ENCODE measurements at places on chromosomes 1 and 21.

DNA sequence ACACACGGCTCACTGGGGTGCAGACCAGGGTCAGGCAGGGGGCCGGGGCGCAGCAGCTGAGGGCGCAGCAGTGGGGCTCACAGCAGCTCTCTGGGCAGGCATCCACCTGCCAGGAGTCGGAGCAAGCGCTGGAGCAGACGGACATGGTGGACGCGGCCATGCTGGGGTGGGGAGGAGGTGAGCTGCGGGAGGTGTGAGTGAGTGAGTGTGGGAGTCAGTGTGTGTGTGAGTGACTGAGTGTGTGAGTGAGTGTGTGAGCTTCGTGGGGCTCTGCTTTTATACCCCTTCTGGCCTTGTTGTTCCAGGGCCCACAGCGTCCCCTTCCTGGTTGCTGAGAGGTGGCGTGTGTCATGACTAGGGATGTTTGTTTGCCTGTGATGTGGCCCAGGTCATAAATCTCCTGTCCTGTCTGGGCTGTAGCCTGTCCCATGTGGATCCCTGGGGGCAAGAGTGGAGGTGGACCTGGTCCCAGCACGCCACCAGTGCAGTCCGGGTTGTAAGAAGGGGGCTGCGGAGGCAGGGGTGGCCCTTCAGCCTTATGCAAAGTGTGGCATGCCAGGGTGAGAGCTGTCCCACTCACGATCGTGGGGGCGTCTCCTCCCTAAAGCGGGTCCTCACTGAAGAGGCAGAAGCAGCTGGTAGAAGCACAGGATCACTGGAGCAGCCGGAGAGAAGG, at the start of gene KRTAP10-1:
Gene KRTAP10-1, minus strand, starts transcription at position 205 of the 676 bp plus-strand sequence. Its CDS starts 45 bp downstream, at position 160.
- no peak for DNase-seq

DNA sequence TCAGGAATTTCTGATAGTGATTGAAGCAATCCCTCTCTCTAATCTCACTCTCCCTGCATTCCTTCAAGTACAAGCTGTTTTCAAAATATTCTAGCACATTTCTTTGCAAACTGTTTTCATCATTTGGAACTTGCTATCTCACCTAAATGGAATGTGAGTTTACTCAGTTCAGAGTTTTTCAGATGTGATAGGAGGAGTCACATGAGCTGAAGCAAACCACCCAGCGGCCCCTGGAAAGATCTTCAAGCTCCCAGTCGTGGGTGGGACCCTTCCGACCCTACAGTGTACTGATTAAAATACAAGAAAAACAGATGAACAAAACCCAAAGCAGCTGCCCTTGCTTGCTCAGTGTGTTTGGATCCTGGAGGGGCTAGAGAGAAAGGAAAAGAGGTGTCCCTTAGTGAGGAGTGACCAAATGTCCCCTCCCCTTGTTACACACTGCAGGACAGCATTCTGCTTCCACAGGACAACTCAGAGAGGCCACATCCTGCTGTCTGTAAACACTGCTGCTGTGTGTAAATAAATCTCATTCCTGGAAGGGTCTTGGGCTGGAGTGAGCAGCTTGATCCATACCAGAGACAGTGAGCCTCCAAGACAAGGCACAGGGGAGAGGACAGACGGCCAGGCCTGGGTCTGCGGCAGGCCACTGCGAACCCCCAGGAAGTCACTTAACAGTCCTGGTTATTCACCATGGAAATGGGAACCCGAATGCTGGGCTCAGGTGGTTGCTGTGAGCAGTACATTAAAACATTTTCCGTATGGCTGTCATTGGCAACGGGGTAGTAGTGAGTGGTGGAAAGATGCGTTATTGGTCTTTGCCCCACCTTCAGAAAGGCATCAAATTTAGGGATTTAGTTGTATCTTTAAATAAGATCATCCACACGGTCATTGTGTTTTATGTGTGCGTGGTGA, 229.2 kb downstream of the RHOU start:
- peak; percentile 42 for DNase-seq

DNA sequence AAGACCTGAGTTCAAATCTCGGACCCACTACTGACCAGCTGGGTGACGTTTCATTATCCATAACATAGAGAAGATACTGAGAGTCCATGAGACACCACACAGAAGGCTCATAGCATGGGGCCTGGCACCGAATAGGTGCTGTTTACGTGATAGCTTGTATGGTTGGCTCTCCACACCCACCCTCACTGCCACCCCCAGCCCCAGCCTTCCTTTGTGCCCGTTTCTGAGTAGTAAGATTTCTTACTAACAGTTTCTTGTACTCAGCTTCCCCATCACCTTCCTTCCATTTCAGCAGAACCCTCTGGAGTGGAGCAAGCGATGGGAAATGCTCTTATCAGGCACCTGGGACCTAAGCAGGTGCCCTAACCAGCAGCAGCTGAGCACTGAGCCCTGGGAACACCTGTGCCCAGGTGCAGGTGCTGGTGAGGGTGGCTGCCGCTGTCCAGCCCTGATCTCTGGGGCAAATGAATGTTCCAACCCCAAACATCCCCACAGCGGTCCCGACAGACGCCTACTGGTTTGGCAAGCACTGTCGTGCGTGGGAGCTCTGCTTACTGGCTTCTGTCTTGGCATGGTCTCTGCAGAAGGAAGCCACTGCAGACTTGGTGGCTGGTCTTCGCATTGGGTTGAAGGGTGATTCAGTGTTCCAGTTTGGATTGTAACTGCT, 225.4 kb downstream of the CAMTA1 start:
- DNase-seq, result no peak

DNA sequence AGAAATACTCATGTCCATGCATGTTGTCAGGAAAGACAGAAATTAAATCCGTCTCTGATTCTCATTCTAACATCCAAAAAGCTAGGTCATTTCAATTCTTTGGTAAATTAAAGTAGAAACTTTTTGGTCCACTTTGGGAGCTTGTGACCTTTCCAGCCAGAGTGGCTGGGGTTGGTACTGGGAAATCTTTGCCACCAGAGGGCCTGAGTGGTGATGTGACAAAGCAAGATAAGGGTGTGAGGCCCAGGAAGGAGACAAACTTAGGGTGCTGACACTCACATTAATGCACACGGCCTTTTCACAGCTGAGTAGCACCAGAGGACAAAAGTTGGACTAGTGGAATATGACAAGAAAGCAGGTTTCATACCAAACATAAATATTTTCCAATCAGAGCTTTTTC, 144.3 kb downstream of the DNM3 start:
- peak; percentile 17 for DNase-seq

GRCh38 chr1:183186841-183187240, 777 bp downstream of the LAMC2 start:
- no peak for DNase-seq

DNA sequence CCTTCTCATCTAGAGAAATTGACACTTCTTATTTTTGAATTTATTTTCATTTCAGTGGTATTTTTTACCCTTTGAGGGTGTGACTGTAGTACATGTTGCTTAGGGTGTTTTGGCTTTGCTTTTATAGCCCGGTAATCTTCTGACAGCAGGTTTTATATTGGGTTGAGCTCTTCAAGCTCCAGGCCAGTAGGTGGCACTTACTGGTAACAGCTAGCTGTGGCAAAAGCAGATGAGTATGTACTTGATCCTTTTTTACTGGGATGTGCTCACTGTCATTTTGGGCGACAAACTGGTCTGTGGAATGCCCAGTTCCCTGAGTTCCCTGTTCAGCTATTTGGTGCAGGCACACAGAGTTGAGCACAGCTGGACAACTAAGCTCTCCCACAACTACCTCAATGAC, 916.2 kb upstream of the B3GALT2 start:
- DNase-seq, result no peak

DNA sequence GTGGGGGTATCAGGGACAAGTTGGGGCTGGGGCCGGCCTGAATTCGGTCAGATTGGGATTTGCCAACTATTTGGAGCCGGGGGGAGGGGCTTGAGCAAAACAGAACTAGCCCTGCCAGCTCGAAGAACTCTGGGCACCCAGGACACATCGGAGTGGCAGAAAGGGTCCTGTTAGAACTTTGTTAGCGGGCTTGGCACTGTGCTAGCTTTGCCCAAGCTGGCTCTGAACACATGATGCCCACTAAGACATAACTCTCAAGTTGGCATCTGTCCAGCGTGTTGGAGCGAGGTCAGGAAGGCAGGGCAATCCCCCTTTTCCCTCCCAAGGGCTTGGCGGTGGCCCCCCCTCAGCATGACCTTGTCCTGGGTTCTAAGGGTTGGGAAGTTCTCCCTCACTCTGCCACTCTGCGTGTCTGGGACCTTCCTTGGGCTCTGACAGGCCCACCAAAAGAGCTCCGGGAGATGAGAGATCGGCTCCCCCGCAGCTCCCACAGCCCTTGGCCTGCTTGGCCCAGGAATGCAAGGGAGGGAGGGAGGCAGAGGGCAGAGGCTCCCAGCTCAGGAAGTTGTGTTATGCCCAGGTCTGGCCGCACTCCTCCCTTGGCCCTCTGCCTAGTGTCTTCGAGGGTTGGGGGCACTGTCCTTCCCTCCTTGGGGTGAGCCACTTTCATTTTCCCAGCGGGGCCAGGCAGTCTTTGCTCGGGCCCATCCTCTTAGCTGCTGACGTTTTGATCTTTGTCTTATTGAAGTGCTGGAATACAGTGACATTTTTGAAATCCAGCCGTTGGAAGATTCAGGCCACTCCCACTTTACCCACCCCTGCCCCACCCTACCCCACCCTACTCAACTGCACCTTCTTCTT, 1.2 kb downstream of the LMNA start:
- peak; percentile 83 for DNase-seq

- DNase-seq, result no peak
Observed at GRCh38 chr21:42080788-42081083, 9.6 kb downstream of the UMODL1 start.

DNA sequence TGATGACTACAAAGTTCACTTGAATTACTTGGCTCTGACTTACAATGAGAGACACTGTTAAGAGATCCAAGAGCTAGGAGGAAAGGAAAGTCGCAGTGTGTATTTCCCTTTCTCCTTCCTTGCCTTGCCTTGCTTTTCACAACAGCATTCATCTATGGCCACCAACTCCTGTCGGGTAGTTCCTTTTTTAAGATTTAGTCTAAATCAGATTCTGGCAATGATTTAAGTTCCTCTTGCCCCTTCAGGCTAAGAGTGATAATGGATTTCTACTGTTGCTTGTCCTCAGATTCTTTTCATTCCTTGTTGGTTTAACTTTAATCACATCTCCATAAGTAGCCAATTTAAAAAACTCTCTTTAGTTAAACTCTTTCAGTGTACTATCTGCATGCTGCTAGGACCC, 91.9 kb downstream of the GTF2B start:
- DNase-seq, result no peak

- DNase-seq, result peak; percentile 34
Observed at GRCh38 chr1:165143437-165144065, 213.0 kb downstream of the LMX1A start.

- DNase-seq, result no peak
Observed at GRCh38 chr1:33454646-33455282, 17.7 kb upstream of the ZSCAN20 start.

- no peak for DNase-seq
Observed at GRCh38 chr1:159352436-159352835, 50.3 kb downstream of the FCER1A start.

DNA sequence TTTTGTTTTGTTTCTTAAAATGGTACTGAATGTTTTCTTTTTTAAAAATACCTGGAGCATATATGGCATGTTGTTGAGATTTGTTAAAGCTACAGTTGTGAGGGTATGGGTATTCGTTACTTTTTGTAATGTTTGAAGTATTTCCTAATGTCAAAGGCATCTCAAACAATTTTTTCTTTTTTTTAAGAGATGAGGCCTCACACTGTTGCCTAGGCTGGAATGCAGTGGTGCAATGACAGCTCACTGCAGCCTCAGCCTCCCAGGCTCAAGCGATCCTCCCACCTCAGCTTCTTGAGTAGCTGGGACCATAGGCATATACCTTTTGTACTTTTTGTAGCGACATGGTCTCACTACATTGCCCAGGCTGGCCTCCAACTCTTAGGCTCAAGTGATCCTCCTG, 16.1 kb downstream of the CLCN6 start:
- no peak for DNase-seq

GRCh38 chr1:203990118-203990517, 82.8 kb upstream of the SOX13 start:
- DNase-seq, result no peak

DNA sequence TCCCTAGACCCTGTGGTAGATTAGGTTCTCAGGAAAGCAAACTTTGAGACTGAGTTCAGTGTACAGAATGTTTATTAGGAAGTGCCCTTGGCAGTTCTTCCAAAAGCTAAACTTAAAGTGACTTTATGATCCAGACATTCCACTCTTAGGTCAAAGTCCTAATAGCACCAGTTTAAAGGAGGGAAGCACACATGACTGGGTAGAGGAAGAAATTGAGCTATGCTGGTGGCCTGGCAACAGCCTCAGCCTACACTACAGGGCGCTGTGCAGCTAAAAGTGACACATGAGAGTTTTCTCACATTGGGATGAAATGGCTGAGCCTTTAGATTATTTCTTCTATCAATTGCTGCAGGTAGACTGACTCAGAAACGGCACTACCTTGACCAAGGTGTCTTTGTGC, 280.4 kb downstream of the BRINP2 start:
- DNase-seq, result peak; percentile 2

DNA sequence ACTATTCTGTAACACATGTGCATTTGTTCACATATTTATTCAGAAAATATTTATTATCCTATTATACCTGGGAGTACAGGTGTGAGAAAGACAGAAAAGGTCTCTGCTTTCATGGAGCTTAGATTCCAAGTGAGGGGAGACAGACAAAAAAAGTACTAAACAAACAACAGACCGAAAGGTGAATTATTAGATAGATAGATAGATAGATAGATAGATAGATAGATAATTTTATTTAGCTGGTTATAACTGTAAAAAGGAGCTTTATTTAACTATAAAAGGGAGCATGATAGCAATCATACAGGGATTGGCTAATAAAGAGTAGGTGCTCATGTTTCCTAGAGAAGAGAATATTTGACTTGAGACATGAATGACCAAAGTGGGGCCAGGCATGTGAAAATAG, 119.4 kb downstream of the TNFSF18 start:
- DNase-seq, result no peak

- DNase-seq, result peak; percentile 76
Observed at GRCh38 chr1:203628201-203629015, 1.8 kb downstream of the ATP2B4 start.

- DNase-seq, result no peak
Observed at GRCh38 chr1:25569597-25570396, 26.4 kb downstream of the LDLRAP1 start.

DNA sequence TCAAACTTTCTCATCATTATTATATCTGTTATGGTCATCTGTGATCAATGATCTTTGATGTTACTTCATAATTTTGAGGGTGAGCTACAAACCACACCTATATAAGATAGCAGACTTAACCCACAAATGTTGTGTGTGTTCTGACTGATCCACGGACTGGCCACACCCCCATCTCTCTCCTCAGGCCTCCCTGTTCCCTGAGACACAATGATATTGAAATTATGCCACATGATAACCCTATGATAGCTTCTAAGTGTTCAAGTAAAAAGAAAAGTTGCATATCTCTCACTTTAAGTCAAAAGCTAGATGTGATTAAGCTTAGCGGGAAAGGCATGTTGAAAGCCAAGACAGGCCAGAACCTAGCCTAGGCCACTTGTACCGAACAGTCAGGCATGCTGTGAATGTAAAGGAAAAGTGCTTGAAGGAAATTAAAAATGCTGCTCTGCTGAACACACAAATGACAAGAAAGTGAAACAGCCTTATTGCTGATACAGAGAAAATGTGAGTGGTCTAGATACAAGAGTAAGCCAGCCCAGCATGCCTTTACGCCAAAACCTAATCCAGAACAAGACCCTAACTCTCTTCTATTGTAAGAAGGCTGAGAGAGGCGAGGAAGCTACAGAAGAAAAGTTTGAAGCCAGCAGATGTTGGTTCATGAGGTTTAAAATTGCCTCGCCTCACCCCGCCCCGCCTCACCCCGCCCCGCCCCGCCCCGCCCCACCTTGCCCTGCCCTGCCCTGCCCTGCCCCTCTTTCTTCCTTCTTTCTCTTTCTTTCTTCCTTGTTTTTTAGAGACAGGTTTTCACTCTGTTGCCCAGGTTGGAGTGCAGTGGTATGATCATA, 16.5 kb downstream of the CTSS start:
- no peak for DNase-seq

GRCh38 chr21:45898781-45899180, 82.8 kb upstream of the COL6A1 start:
- DNase-seq, result no peak

All from ACHN (cell line).